ENCODE measurements at places on chromosomes 3 and 15. TPM values are rescaled to one million over a fixed set of nuclear protein-coding genes. Genes with fewer than 3 reads are reported as not detected.
A peak's percentile ranks its signal among the peaks of the same experiment; 100 is the strongest.

- peak; percentile 59 for DNase-seq
Measured at GRCh38 chr3:90010341-90010740, 902.9 kb downstream of the EPHA3 start.

GRCh38 chr15:30958219-30958618, 33.2 kb downstream of the MTMR10 start:
- no peak for DNase-seq

- peak; percentile 26 for DNase-seq
Measured at GRCh38 chr15:93018574-93018973, 70.4 kb downstream of the RGMA start.

GRCh38 chr3:128218548-128219257, 65.4 kb downstream of the EEFSEC start:
- no peak for DNase-seq

GRCh38 chr3:34072297-34072696, 273.9 kb downstream of the PDCD6IP start:
- DNase-seq: no peak

The NSUN3 gene
- total RNA-seq: 9.7 TPM

- peak; percentile 65 for DNase-seq
Measured at GRCh38 chr3:50242851-50243542, 7.0 kb downstream of the GNAI2 start.

DNA sequence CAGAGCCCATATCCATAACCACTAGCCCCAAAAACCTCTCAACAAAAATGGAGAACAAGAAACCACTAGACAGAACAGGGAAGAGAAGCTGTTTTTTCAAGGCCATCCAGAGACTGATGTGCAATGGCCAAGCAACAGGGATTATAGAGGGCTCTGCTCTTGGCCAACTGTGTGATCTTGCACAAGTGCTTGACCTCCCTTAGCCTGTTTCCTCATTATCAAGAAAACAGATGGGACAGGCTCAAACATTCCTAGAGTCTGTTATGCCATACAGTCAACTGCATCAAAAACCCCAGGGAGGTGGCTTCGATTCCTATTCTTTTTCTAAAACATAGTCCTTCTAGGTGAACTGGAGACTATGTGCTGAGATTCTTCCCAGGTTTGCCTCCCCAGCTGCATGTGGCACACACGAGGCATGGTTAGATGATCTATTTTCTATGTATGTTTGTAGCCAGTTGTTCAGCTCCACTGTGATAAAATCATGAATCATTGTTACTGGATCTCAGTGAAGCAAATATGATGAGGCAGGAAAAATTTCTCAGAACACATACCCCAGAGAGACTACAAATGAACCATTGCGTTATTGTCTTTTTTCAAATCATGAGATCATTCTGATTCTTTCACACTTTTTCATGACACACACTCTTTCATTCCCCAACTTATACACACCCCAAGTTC, 132.9 kb upstream of the TGFBR2 start:
- peak; percentile 21 for DNase-seq

The CACNA1D gene
- total RNA-seq: not detected

The GPR149 gene
- not detected for total RNA-seq

DNA sequence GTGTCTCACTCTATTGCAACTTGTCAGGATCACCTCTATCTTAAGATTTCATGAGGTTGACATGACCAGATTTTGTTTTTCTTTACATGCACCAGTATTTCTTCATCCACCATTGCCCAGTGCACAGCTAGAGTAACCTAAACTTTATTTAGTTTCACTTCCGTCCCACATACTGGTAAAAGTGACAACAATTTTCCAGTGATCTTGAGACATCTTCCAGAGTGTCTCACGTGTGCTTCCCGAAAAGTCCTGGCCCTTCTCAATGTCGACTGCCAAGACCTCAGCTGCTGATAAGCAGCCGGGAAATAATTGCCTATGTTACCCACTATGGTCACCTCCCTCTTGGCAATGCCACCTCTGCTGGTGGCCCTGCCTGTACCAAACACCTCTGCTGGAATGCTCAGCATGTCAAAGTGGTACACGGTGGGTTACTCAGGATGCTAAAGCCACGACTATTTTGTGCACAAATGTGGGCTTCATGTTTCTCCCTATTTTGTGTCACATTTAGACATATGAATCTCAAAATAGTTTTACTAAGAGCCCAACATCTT, 379.7 kb upstream of the TGFBR2 start:
- DNase-seq: no peak

The RFC4 gene
- 95.1 TPM for total RNA-seq

The CLDN11 gene
- total RNA-seq: not detected

- peak; percentile 74 for DNase-seq
Measured at GRCh38 chr3:150216041-150216811, 191.9 kb upstream of the TSC22D2 start.

GRCh38 chr15:67782691-67782991, 42.7 kb upstream of the SKOR1 start:
- DNase-seq: no peak

- no peak for DNase-seq
Measured at GRCh38 chr15:31326875-31327668, 437 bp downstream of the KLF13 start.

DNA sequence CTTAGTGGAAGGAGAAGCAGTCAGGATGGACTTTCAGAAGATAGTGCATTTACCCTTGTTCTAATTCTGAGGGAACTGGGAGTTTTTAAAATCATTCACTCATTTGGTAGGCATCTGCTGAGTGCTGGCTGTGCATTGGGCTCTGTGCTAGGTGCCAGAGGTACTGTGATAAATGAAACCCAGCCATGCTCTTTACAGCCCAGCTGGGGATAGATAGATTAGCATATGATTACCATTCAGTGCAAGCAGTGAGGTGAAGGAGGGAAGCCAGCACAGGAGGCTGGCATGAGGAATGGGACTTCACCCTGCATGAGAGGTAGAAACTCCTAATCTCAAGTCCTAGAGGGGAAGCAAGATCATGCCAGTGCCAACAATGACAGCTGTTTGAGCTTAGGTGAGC, 361.9 kb upstream of the TRIM42 start:
- no peak for DNase-seq

- DNase-seq: no peak
Measured at GRCh38 chr3:188780193-188781147, 391.3 kb upstream of the TPRG1 start.

DNA sequence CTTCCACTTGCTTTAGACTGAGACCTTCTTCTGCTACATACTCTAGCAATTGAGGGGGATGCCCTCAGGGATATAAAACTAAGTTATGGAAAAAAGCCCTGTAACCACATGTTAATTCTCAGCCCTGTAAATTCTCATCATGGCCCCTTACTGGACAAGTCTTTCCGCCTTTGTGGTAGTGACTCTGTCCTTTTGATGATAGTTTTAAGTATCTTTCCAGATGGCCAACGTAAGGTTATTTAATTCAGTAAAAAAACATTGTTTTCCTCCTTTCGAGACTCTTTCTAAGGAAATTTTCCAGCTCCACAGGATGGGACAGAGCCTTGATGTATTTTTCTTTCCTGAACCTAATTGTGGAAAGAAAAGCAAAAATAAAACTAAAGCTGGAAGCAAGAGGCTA, 25.3 kb upstream of the TM4SF4 start:
- no peak for DNase-seq

- no peak for DNase-seq
Measured at GRCh38 chr3:55661571-55661970, 174.5 kb upstream of the WNT5A start.

GRCh38 chr3:146110161-146110560, 50.8 kb downstream of the PLOD2 start:
- DNase-seq: no peak

DNA sequence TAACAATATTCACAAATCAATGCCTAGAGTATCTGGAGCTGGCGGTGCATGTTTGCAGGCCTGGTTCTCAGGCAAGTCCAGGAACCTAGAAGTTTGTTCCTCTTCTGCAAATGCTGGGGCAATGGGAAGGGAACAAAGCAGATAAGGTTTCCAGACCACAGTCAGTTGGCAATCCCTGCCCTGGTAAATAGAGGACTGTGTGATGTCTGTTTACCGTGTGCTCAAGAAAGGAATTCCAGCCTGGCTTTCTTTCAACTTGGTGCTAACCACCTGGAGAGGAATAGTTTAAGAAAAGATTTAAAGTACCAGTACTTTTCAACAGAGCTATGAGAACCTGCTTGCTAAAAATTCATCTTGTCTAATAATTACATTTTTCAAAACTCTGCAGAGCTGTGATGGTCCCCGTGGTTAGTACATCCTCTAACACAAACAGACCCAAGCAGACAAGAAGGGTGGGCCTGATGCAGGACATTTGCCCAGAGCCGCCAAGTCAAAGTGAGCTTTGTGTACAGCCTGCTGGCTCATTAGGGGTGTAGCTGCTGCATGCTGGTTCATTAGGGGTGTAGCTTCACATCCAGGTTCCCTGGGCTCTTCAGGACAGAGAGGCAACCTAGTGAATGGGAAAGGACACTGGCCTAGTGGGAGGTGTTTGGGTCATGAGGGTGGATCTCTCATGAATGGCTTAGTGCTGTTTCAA, 220.5 kb downstream of the SQOR start:
- no peak for DNase-seq

GRCh38 chr3:49534581-49535441, 19.5 kb upstream of the BSN start:
- peak; percentile 21 for DNase-seq

DNA sequence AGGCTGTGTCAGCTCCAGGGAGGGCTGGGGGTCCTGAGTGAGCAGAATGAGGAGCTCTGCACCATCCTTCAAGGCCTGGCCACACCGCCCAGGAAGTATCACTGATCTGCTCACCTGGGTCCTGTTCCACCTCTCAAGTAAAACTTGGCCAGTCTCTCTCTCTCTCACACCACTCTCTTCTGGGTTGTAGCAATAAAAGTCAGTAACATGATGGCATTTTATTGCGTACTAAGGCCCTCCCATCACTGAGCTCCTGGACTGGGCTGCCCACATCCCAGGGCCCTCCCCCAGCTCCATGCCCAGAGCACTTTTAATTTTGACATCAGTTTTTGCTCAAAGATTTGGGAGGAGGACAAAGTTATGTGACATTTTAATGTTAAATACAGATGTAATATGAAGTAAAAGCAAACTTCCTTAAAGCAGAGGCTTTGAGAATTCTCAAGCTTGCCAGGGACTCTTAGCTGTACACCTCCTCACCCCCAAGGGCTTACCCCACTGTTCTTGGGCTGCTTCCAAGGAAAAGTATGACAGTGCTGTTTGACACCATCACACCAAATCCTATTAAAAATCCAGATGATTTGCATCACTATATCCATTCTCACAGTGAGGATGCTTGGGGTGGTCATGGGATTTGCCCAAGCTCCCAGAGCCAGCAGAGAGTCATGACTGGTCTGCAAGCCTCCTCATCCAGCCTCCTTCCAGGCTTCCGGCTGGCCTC, 105.1 kb upstream of the SLCO2A1 start:
- DNase-seq: no peak

DNA sequence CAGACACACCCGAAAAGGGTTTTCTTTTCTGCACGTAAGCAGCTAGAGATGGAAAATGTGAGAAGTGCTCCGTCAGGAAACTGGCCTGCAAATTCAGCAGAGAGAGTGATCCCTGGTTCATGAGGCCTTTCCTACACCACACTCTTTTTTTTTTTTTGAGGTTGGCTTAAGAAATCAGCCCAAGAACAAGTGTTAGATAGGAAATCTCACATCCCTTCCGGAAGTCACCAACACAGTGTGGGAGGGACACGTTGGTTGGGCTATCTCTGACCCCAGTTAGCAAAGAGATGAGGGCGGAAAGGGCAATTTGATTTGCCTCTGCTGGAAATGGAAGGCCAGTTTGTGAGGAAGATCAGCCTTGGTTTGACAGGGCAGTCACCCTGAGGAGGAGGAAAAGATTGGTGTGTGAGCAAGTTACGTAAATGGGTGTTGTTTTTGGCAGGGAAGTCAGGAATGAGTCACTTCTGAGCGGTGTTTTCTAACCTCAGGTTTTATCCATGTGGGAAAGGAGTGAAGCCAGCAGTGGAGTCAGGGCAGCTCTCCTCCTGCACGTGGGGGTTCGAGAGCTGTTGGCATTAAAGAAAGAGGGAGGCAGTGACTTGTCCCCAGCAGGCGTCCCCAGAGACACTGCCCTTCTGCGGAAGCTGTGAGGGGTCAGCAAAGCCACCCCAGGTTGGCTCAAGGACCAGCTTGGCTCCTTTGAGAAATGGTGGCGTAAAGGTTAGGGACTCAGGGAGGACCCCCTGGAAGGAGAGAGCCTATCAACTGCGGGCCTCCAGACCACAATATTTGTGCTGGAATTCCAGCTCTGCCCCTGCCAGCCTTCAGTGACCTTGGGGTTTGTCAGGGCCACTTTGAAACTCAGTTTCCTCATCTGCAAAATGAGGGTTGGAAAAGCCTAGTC, 237.6 kb upstream of the BHLHE40 start:
- peak; percentile 99 for DNase-seq

The SPSB4 gene
- not detected for total RNA-seq

DNA sequence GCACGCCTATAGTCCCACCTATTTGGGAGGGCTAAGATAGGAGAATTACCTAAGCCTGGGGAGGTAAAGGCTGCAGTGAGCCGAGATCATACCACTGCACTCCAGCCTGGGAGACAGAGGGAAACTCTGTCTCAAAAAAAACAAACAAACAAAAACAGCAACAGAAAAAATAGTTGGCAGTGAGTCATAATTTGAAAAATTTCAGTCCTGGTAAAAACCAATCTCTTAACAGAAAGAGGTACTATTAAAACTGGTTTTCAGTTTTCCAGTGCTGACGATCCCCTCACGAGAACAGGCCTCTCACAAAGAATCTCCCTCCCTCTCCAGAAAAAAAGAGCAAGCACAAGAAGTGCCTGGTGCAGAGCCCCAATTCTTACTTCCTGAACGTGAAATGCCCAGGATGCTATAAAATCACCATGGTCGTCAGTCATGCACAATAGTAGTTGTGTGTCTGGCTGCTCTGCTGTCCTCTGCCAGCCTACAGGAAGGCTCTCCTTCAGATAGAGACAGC, 22.8 kb upstream of the MAP4 start:
- DNase-seq: no peak

DNA sequence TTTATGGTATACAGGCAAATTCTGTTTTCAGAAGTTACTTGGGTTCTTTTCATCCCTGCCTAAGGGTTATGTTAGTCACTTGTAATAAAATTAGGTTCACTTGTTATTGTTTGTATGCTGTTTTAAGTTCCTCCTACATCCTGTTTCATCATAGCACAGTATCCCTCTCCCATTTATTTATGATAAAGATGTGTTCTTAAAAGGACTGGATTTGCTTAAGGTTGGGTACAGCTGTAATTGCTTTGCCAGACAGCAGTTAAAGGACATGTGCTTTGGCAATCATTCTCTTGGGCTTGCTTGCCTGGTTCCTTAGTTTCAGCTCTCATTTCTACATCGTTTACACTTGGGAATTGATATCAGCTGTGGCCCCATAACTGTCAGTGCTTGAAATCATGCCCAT, 11.7 kb downstream of the ATP2C1 start:
- no peak for DNase-seq

The GCSAM gene
- total RNA-seq: not detected

Data from HT1080 (cell line).